ENCODE measurements at places on chromosomes 5 and 9.

DNA sequence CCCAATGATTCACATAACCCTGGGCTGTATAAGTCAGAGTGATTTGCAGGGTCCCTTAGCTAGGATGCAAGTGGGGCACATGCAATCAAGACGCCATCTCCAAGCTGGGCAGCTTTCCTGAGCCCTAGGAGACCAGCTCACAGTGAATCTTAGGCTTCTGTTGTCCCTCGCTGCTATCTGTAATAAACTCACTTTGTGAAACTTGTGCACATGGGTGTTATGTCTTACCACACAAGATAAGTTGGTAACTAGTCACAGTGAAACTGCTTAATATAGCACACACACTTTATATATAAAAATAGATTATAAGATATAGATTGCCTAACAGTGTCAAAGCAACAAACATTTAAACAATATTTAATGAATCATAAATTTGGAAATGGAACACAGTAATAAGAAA is 658.5 kb downstream of the SLCO4C1 start:
- no peak for DNase-seq

GRCh38 chr9:129558551-129559505 is 62.1 kb downstream of the C9orf50 start:
- DNase-seq: no peak

GRCh38 chr9:1890201-1890600 is 124.9 kb upstream of the SMARCA2 start:
- DNase-seq: no peak

- no peak for DNase-seq
These were observed 500.0 kb upstream of the C9orf72 start for GRCh38 chr9:28073270-28073669.

GRCh38 chr5:137734962-137735554 is 831 bp downstream of the KLHL3 start:
- DNase-seq: peak; percentile 14

DNA sequence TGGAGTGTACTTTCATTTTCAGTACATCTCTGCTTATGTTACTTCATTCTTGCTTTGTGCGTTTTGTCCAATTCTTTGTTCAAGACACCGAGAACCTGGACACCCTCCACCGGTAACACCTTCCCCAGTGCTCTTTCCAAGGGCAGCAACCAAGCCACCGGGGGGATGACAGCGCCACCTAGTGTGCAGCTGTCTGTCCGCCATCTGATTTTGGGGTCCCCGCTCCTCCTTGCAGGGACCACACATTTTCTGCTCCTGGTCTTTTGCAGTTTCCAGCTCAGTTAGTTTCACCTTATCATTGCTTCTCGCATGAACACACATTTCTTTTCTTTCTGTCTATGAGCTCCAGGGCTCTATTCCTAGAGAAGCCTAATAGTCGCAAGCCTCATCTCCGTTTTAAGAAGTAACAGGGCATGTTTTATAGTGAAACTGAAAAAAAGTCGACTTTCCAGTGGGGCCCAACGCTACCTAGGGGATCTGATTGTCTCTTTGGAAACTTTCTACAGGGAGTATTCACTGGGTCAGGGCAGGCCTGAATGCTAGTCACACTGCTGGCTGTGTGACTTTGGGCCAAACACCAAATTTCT is 152.1 kb downstream of the FSTL4 start:
- DNase-seq: no peak

GRCh38 chr9:21677834-21678233 is 124.6 kb upstream of the MTAP start:
- no peak for DNase-seq

DNA sequence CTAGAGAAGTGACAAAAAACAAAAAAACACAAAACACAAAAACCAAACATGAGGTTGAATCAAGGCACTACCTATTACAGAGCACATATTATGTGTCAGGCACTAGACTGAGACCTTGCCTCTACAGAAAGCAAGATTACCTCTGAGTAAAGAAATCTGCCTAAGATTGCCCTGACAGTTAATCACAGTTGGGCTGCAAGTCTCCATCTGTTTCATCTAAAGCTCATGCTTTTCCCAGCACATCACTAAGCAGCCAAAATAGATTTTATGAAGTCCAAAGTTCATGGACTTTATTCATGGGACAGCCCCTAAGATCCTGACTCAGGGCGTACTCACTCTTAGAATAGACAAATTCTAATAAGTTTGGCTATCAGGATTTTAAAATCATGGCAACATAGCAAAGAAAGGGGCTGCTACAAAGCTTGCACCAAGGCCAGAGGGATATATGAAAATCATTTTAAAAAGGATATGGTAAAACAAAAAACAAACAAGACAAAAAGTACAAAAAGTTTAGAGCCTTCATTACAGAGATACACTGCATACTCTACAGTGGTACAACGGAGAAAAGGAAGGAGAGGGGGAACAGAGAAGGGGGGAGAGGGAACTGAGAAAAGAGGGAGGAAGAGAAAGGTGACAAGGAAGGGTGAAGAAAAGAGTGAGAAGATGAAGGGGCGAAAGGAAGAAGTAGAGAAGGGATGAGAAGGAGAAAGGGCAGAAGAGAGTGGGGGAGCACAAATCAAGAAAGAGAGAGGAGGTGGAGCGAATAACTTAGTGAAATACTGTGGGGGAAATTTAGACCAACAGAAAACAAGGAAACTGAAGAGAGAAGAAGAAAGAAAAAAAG is 58.2 kb downstream of the RICTOR start:
- no peak for DNase-seq

DNA sequence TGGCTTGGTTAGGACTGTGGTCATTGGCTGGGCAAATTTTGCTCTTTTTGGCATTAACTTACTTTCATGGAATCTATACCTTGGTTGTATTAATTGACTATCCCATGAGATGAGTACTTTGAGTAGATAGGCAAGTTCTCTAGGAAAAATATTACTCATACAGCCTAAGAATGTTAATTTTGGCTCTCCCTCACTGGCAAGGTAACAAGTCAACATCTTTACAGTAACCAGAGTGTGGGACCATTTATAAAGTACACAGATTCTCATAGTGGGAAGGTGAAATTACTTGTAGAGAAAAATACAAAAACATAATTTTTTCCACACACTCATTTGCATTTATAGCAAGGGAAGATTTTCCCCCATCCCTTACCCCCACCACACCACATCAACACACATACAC is 154.6 kb upstream of the ZNF608 start:
- DNase-seq: no peak

- DNase-seq: no peak
These were observed 193.7 kb downstream of the CACNA1B start for GRCh38 chr9:138071292-138071691.

DNA sequence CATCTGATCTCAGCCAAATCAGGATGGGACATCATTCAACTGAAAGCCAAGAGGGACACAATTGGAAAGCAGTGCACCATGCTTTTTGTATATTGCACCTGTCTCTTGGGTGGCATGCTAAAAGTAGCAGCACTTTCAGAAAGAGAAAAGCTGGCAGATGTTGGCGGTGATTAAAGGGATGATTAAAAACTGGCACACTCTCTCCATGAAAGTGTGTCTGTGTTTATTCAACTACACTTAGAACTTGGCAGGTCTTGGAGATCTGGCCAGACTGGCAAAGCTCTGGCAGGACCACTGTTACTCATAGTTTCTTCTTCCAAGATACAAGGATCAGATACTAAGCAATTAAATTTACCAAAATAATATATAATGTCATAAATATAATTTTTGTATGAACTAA is 112.9 kb upstream of the ELAVL2 start:
- DNase-seq: no peak

DNA sequence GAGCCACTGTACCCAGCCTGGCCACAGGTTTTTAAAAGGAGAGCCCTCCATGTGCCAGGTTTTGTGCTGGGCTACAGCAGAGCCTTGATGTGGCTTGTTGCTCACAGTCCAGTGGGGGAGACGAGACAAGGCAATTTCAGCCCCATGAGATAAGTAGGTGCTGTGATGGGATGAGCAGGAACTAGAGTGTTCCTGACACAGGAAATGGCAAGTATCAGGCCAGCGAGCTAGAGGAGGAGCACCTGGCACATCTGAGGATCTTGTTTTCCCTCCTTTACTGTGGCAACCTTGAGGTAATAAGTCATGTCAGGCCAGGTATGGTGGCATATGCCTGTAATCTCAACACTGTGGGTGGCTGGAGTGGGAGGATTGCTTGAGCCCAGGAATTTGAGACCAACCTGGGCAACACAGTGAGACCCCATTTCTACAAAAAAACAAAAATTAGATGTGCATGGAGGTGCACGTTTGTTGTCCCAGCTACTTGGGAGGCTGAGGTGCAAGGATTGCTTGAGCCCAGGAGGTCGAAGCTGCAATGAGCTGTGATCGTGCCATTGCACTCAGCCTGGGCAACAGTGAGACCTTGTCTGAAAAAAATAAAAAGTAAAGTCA is 3.8 kb upstream of the ZDHHC12 start:
- DNase-seq: no peak

DNA sequence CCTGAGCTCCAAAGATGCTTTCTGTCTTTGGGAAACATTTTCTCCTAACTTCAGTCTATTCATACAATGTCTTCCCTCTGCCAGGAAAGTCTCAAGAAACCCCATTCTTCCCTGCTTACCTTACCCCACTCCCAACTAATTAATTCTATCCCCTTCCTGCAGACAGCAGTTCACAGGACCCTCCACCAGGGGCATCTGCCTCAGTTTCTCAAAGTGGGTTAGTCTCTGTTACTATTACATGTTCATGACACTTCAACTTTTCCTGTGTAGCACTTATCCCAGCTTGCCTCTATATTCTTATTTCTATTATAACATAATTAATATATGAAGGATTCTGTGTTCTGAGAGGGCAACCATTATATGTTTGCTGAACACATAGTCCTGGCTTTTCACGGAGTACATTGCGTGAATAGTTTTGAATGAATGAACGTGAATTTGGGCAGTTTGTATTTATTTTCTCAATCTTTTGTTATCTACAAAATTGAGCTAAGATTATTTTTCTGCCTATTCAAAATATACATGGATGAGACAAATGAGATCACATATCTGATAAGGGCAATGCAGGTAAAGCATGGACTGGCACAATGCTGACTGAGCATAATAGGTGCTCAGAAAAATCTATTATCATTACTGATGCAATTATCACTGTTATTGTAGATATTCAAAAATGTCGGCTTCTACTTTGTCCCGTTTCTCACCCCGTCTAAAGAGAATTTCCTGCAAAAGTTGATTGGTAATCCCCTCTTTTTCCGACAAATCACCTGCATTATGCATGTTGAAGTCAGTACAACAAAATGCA is 341.1 kb downstream of the BRINP1 start:
- DNase-seq: no peak

- DNase-seq: no peak
These were observed 285.3 kb downstream of the ZNF608 start for GRCh38 chr5:124461157-124461556.

DNA sequence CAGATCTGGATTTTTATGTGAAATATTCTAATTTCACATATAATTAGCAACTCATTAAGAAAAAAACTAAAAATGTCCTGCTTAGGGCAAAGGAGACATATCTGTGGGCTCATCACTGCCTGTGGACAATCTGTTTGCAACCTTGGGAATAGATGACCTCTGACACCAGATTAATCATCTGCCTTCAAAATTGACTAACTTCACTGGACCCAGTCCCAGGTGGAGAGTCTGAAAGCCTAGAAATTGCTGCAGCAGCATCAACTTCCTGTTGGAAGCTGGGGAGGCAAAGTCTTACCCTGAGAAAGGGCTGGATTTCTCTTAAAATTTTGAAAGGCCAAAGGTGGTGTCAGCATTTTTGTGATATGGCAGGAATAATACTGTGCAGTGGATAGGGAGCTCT is 76.3 kb upstream of the TNC start:
- DNase-seq: no peak

- no peak for DNase-seq
These were observed 24.4 kb upstream of the C5orf46 start for GRCh38 chr5:147930769-147931168.

DNA sequence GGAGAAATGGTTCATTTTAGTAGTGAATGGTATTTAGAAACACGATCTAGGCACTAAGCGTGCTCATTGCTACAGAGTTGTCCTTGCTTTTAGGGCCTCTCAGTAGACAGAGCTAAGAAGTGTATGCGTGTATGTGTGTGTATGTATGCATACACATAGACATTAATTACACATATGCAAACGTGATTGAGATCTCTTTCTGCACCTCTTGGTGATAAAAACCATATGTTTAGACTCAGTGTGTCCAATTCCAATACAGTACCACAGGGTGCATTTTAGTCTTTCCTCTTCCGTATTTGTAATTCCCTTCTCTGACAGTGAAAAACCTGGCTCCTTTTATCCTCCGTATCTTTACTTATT is 13.1 kb downstream of the TRIO start:
- DNase-seq: no peak

GRCh38 chr5:50766967-50767366 is 100.5 kb downstream of the PARP8 start:
- DNase-seq: no peak

- DNase-seq: no peak
These were observed 58.8 kb downstream of the MARCHF3 start for GRCh38 chr5:126971455-126972031.

- no peak for DNase-seq
These were observed 2.3 kb downstream of the LCN2 start for GRCh38 chr9:128151309-128152132.

DNA sequence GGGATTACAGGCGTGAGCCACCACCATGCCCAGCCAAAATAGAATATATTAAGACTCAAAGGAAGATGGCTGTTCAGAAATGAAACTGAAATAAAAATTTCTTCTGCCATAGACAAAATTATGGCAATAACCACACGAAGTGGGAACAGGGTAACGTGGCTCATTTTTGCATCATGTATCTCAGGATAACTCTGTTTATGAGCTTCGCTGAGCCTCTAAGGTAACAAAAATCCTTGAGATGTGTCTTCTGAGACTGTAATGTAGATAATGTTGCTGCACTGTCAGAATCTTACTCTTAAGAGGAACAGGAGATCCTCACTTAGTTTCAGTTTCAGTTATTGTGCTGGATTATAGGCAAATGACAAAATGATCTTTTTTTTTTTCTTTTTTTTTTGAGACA is 153.8 kb downstream of the GOLPH3 start:
- DNase-seq: no peak

DNA sequence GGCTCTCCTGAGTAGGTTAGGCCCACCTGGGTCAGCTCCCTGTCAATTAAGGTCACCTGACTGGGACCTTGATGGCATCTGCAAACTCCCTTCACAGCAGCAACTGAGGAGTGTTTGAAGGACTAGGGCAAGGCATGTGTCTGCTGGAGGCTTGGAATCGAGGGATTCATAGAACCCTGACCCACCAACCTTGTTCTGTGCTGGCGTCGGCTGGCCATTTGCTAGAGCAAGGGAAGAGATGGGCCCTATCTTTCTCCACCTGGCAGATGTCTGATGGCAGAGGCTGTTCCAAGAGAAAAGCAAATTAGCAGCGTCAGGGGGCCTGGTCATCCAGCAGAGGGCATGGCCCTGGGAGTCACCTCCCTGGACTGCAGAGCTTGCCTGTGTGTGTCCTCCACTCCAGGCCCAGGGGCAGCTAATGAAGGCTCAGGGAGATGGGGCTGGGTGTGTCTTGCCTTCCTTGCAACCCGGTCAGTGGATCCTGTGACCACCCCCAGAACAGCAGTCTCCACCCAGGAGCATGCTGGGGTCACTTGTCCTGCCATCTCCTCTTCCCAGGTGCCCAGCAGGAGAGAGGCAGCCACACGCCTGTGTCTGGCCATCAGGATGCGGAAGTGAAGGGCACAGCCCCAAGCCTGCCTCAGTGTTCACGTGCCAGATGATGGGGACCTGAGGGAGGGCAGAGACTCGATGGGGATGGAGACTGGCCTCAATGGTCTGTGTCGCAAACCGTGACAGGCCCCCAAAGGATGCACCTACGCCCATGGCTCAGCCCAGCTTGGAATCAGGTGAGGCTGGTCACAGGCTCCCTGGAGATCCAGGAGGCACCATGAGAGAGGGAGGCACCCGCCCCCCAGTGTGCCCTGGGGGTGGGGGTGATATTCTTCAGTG is 53.9 kb downstream of the BARX1 start:
- no peak for DNase-seq

- peak; percentile 22 for DNase-seq
These were observed 796 bp upstream of the GADD45G start for GRCh38 chr9:89603767-89604665.

All from CD4-positive, alpha-beta T cell treated with Interferon alpha-2 for 1 hour (primary cell).